Spinal cord (tissue), 10 donors: ENCODE measurements at places on chromosomes 5 and 9.

GRCh38 chr5:91178461-91178860 is 204.7 kb downstream of the ARRDC3 start:
- no peak for DNase-seq

DNA sequence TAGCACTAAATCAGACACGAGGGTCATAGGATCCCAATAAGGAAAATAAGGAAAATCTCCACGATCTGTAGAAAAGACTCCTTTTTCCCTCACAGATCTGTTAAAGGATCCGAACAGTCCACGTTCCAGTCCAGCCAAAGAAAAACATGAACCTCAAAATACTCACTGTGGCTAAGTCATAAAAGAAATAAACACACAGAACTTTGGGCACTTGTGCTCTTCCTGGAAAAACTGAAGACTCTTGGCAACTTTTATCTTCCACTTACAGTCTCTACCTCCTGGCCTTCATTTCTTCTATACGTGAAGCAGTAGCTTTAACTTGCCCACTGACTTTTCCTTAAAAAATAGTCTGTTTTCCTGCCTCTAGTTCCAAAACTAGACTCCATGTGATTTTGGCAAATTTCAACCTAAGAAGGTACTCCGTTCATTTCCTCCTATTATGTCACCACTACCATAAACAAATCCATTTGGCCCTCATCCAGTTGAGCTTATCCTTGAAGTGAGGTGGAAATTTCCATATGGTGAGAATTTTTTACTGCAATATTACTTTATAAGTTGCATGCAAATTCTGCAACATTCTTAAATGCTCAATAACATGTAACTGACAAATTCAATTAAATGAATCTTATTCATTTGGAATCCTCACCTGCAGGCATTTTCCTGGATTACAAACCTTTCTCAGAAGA is 5.3 kb upstream of the LHFPL2 start:
- DNase-seq, result no peak

DNA sequence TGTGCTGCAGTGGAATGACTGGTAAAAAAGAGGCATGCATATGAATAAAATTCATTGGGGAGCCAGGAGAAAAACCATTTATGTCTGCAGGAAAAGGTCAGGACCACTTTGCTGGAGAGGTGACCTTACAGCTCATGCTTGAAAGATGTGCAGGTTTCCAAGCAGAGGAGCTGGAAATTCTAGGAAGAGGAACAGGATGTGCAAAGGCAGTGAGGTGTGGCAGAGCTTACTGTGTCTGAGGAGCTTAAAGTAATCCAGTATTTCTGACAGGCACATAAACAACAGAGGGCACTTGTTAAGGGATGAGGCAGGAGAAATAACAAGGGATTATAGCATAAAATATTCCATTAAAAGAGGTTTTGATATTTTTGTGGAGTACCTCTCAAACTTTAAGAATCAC is 203.2 kb downstream of the CD180 start:
- no peak for DNase-seq

- no peak for DNase-seq
Measured at GRCh38 chr9:92971776-92972175, 24.5 kb downstream of the FGD3 start.

DNA sequence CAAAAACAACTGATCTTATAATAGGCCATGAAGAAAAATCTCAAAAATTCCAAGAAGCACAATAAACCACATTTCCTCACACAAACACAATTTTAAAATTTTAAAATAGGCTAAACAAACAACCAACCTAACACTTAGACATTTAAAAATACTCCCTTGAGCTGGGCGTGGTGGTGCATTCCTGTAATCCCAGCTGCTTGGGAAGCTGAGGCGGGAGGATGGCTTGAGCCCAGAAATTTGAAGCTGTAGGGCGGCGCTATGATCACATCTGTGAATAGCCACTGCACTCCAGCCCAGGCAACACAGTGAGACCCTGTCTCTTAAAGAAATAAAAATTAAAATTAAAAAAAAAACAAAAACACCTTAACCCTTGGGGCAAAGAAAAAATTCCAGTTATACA is 36.9 kb upstream of the TESK1 start:
- DNase-seq, result no peak

- no peak for DNase-seq
Measured at GRCh38 chr5:946720-947625, 54.3 kb downstream of the TRIP13 start.

- DNase-seq, result peak; percentile 35
Measured at GRCh38 chr5:88689668-88690408, 193.1 kb downstream of the MEF2C start.

DNA sequence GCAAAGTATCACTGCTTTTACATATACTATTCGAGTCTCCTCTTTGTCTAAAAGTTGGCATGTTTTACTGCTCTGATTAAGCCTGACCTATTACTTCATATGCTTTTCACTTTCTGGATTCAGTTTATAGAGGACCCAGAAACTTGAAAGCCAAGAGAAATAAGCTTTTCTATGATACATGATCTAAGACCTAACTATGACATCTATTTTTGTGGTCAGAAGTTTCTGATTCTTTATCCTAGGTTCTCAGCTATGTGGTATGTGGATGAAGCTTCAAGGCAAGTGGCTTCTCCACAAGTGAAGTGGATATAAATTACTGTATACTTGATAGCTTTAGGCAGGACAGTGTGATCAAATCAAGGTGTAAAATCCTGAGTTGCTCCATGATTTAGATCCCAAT is 6.3 kb downstream of the EDIL3 start:
- DNase-seq, result no peak

DNA sequence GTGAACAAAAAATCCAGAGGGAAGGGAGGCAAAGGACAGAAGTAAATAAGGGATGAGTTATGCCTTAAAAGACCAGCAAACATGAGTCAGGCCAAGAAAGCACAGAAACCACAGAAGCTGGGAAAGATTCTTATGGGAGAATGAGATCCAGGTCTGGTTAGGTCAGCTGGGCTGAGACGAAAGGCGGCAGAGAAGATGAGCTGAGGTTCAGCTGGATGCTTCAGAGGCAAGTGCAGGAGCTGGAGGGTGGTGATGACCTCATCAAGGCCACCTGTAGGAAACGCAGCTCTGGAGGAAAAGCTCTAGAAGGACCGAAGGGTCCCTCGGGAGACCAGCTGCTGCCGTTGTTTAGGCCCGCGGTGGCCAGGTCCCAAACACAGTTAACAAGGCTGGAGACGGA is 152.0 kb downstream of the MYO10 start:
- no peak for DNase-seq

DNA sequence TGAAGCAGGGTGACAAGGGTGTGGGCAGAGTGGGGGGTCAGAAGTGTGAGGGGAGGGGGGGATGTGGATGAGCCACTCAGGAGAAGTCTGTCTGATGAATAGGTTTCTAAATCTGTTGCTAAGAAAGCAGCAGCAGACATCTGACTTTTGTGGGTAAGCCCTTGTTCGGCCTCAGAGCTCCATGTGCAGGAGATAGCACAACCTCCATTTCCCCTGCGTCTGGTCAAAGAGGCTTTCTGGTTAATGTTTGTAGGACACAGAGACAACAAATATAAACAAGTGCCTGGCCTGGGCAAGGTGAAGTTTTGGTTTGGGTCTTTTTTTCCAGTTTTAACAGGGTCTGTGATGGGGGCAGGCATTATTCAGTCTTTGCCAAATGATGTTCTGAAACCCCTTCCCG is 57.0 kb upstream of the GNE start:
- DNase-seq, result no peak

GRCh38 chr5:156208271-156208670 is 118.7 kb upstream of the SGCD start:
- DNase-seq, result no peak

DNA sequence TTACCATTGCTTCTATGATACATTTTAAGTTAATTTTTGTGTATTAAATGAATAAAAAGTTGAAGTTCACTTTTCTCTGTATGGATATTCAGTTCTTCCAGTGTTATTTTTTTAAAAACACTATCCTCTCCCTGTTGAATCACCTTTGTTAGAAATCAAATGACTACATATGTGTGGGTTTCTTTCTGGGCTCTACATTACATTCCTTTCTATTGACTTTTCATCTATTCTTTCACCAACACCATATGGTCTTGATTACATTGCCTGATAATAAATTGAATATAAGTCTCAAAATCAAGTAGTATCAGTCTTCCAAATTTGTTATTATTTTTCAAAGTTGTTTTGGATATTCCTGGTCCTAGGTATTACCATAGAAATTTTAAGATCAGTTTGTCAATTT is 7.3 kb upstream of the RASEF start:
- no peak for DNase-seq

DNA sequence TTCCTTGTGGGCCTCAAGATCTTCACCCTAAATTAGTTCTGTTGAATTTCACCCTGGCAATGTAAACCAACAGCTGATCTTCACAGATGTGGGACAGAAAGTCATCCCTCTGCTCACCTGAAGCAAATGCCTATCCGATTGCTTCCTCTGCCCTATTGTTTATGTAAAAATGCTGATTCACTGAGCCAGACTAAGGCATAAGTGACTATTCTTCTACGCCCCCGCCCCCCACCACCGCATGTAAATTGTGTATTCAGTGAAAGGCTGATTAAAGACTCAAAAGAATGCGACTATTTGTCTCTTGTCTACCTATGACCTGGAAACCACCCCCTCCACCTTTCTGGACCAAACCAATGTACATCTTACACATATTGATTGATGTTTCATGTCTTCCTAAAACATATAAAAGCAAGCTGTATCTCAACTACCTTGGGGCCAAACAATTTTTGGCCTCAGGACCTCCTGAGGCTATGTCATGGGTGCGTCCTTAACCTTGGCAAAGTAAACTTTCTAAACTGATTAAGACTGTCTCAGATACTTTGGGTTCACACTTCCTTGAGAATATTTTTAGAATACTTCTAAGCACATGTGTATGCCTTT is 129.7 kb upstream of the BOD1 start:
- DNase-seq, result no peak

- no peak for DNase-seq
Measured at GRCh38 chr9:37191403-37192089, 71.2 kb downstream of the ZCCHC7 start.

GRCh38 chr9:99807276-99807852 is 14.3 kb upstream of the NR4A3 start:
- DNase-seq, result no peak

GRCh38 chr5:178244576-178244975 is 12.0 kb upstream of the PHYKPL start:
- no peak for DNase-seq

- no peak for DNase-seq
Measured at GRCh38 chr9:88237991-88238571, 99.8 kb upstream of the SPATA31C2 start.
